ENCODE measurements at places on chromosomes 1 and 21.

DNA sequence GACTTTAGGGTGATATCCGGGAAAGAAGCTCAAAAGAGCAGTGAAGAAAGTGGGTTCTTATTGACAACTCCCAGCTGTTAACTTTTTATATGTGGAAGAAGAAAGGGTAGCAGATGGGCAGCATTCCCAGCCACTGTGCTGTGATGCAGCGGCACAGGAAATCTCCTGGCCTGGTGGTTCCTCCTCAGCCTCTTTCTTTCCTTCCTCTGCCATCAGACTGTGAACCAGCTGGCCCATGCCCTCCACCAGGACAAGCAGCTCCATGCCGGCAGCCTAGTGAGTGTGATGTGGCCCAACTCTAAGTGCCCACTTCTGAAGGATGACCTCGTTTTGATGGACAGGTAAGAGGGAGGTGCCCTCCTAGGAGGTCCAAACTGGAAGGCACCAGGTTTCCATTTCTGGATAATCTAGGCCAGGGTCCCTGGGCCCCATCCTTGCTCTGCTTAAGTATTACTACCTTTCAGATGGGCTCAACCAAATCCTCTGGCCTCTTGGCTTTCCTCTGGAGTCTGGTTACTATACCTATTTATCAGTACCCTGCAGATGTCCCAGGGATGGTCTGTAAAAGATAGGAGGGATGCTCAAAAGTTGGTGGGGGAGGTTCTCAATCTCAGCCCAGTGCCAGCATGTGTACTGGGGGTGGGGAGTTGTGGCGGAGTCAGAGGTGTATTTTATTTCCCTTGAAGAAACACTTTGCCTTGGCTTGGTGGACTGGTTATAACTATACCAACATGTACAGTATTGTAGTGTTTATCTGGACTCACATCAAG lies 17.0 kb downstream of the MFN2 start:
- DNase-seq = no peak

DNA sequence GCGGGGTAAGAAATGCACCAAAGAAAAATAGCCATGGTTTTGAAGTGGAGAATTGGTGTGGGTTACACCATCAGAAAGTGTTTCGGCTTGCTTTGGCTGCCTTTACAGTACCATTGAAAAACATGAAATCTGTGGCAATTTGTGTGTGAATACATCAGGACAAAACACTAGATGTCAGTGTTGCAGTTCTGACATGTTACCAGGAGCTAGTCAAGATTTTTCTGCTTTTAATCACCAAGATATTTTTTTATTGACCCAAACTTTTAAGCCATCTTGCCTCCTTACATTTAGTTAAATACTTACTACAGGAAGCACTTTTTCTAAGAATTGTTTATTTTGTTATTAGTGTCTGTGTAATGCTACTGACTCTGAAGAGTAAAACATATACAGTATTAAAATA lies 14.3 kb downstream of the RRP15 start:
- no peak for DNase-seq

- DNase-seq = no peak
Measured at GRCh38 chr1:21530368-21531016, 21.3 kb downstream of the ALPL start.

GRCh38 chr1:36446271-36446670 lies 4.0 kb downstream of the OSCP1 start:
- DNase-seq = no peak

DNA sequence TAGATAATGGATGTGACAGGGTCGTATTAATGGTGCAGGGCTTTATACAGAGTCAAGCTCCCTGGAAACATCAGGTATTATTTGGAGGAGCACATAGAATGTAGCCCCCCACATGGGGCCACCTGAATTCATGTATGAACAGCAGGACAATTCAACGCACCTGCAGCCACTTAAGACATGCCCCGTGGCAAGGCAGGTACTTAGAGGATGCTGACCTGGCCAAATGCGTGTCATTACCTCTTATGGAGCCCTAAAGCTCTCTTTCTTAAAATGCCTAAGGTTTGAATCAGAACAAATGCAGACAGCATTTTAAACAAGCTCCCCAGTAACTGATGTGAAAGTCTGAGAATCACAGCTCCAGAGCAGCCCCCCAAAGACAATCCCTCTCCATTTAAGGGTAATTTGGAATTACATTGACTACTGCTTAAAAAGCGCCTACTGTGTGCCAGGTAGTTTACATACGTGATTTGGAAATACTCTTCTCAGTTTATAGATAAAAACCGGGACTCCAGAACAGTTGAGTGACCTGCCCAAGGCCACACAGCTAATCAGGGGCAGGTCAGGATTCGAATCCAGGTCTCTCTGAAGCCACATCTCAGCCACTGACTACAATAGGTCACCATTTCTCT lies 71.0 kb upstream of the KLHDC7A start:
- DNase-seq = no peak

- no peak for DNase-seq
Measured at GRCh38 chr1:44108241-44108640, 10.4 kb upstream of the KLF17 start.

GRCh38 chr21:25457411-25457810 lies 149.9 kb downstream of the MRPL39 start:
- DNase-seq = no peak

GRCh38 chr21:42271065-42271464 lies 44.1 kb downstream of the TFF3 start:
- no peak for DNase-seq

GRCh38 chr1:159067699-159068621 lies 8.6 kb downstream of the AIM2 start:
- no peak for DNase-seq

- DNase-seq = no peak
Measured at GRCh38 chr1:143699731-143700130, 272.1 kb downstream of the FAM72C start.

- no peak for DNase-seq
Measured at GRCh38 chr1:77824694-77825093, 45.2 kb downstream of the MIGA1 start.

GRCh38 chr1:204626381-204626780 lies 59.2 kb downstream of the LRRN2 start:
- no peak for DNase-seq

DNA sequence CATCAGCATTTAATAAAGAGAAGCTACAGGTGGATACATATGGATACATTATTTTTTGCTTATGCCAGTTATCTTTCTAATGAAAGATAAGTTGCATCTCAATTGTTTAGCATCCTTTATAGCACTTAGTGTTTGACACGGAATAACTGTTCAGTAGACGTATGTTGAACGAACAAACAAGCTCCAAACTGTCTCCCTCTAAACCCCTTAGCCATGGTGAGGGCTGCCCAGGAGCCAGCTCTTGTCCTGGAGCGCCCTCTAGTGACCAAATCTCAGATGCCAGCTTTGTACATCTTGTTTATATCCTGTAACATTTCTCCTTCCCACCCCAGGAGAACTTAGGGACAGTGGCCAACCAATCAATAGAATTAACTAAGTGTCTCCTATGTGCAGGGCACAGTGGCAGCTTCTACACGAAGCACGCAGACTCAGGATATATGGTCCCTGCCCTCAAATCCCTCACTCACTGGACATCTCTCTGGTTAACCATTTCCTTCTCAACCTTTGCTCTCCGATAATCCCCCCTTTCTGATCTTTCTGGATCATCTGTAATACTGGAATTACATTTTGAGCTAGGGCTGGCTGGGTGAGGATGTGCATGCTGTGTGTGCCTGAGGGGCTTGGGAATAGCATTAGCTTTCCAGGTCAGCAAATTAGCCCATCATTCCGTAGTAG lies 22.9 kb downstream of the KCNA10 start:
- DNase-seq = peak; percentile 58

DNA sequence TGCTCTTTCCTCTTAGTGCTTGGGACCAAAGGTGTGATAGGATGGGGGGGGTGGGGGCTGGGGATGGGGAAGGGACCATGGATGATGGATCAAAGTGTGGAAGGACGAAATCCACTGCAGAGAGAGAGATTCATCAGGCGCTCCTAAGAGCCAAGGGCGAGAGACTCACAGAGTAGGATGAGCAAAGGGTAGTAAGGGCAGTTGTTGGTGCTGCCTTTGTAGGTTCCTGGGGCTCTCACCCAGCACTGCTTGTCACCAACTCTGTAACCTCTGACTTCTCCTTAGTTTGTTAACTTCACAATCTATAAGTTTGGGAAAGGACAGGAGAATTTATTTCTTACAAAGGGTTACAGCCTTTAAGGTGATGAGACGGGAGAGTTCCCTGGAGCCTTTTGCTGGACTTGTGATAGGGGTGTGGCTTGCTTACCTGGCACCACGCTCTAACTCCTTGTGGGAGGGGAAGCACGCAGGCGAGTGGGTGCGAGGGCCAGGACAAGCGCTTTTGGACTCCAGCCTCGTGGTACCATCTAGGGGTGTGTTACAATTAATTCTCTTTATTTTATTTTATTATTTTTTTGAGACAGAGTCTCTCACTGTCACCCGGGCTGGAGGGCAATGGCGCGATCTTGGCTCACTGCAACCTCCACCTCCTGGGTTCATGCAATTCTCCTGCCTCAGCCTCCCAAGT lies 1.6 kb upstream of the PDXK start:
- DNase-seq = no peak

- no peak for DNase-seq
Measured at GRCh38 chr1:44740179-44740617, 561 bp downstream of the KIF2C start.

GRCh38 chr1:33735624-33736023 lies 128.3 kb upstream of the HMGB4 start:
- no peak for DNase-seq

GRCh38 chr21:17829472-17829871 lies 10.3 kb upstream of the C21orf91 start:
- no peak for DNase-seq

DNA sequence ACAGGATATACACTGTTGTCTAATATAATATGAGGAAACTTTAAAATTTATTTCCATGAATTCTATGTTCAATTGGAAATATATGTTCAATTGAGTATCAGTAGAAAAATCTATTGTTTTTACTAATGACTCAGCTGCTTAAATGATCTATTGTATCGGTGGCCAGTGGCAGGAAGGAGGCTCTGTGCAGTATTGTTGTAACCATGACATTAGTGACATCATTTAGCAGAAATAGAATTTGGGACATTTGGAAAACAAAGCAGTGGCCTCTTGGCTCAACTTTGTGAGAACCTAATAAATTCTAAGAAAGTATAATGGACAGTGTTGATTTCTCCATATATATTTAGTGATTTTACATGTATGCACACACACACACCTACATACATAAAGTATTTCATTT lies 257.4 kb downstream of the PDE4B start:
- no peak for DNase-seq

- DNase-seq = no peak
Measured at GRCh38 chr1:94936861-94937620, 10.1 kb upstream of the CNN3 start.

GRCh38 chr1:113375878-113376277 lies 14.4 kb upstream of the MAGI3 start:
- DNase-seq = no peak

DNA sequence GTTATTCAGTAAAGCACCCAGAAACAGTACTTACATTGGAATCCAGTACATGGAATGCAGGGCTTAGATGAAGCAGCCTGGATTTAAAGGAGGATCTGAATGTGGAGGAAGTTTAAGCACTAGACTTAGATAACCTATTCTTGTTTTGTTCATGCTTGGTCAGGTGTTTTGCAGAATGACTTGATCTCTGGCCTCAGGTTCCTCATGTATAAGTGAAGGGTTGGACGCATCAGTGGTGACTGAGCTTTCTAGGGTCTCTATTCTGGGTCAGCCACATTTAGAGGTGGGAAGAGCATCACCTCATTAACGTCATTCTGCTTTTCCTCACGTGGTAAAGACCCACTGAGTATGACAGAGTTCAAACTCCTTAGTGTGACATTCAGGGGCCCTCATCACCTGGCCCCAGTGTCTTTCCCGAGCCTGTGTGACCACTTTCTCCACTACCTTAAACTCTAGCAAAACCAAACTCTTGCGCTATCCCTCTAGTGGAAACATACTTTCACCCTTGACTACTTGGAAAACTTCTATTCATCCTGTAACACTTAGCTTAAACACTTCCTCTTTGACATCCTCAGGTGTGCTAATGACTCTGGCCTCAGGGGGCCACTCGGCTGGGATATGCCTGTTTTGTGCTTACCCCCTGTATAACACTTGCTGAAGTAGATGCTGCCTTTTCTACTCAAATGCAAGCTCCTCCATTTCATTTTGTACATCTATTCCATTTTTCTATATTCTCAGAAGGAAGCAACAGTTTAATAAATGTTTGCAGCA lies 871 bp upstream of the ERICH3 start:
- DNase-seq = no peak

GRCh38 chr1:77405186-77405585 lies 123.4 kb downstream of the AK5 start:
- DNase-seq = no peak

DNA sequence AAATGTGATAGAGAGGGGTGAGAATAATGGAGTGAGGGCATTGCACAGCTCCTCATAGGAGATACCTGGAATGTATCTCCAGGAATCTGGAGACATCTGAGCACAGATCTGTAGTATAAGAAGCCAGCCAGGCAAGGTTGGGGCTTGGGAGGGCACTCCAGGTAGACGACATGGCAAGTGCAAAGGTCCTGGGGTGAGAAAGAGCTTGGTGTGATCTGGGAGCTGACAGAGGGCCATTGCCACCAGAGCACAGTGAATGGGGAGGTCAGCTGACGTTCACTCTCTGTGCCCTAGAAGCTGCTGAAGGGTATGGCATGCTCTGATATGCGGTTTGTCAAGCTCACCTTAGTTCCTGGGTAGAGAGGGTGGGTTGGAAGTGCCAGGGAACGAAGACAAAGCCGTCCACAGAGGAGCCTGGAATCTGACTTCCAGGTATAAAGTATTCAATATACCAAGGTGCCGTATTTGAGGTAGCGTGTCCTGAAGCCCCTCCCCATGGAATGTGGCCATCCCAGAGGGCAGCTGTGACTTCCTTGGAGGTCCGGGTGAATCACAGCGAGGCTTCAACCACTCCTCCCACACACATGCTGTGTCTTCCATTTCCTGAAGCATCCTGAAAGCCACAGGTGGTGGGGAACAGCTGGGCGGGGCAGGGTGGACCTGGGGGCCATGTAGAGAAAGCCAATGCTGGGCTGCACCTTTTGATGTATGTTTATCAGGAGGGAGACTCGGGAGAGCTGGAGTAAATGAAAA lies 182.7 kb upstream of the KLHDC7A start:
- no peak for DNase-seq

- no peak for DNase-seq
Measured at GRCh38 chr1:87572891-87573290, 244.2 kb downstream of the LMO4 start.

- DNase-seq = no peak
Measured at GRCh38 chr1:230883967-230884366, 15.6 kb upstream of the C1orf198 start.

DNA sequence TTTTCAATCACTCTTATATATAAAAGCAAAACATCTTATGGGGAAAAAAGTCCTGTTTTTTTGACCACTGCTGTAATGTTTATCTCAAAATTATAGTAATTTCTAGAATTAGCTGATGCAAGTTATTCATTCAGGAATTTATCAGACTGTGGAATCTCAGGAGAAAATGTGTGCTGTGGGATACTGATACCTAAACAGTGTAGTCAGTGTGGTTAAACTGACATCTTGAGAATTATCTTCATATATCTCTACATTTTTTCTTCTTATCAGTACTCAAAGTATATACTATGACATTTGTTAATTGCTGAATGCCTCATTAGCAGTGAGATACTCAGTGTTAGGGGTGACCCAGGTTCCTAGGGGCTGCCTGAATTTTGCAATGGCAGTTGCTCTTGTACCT lies 839.3 kb downstream of the KCNT2 start:
- no peak for DNase-seq

All from stimulated activated CD8-positive, alpha-beta memory T cell treated with anti-CD3 and anti-CD28 coated beads, Interleukin-4, amount 100 ng/mL, for 24 hours (primary cell).